Calu3 (cell line): ENCODE measurements at places on chromosomes 11 and 22. TPM values are rescaled to one million over a fixed set of nuclear protein-coding genes. Genes with fewer than 3 reads are reported as not detected.

CFAP300 gene
- total RNA-seq: 2.9 and 4.6 TPM in 2 replicates

DNA sequence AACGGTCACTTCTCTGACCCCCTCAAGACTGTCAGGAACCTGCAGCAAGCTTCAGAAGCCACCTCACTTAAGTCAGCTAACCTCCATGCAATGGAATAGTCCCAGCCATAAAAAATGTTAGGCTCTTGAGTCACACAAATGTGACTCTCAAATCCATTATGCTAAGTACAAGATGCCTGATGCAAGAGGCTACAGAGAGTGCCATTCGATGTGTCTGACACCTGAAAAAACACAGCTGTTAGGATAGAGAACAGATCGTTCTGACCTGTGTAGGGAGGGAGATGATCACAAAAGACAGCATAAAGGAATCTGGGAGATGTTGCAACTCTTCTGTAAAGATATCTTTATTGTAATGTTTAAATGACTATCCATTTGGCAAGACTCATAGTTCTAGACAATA, 712.4 kb downstream of the TBC1D22A start:
- no peak for DNase-seq
- no peaks in the 10 kb centered on the region for H3K27me3 ChIP-seq
- no peak overlapping the region for H3K27ac ChIP-seq

- no peaks in the 10 kb centered on the region for H3K27me3 ChIP-seq
- H3K36me3 ChIP-seq: peaks cover 14% of the 10 kb centered on the region
- peak; percentile 51 for DNase-seq
- no peaks in the 10 kb centered on the region for H3K4me1 ChIP-seq
- no peak overlapping the region for H3K27ac ChIP-seq
These were observed 4.3 kb downstream of the SIAE start for GRCh38 chr11:124669193-124669592.

CLDN5 gene
- total RNA-seq: not detected in 2 replicates

- H3K4me3 ChIP-seq: no peak overlapping the region
- H3K36me3 ChIP-seq: no peaks in the 10 kb centered on the region
- no peak overlapping the region for H3K27ac ChIP-seq
- no peak for DNase-seq
- peaks cover 13% of the 10 kb centered on the region for H3K27me3 ChIP-seq
- no peaks in the 10 kb centered on the region for H3K4me1 ChIP-seq
These were observed 12.9 kb downstream of the ANO1 start for GRCh38 chr11:70090961-70091381.

CHST1 gene
- total RNA-seq: not detected in 2 replicates

LYVE1 gene
- total RNA-seq: not detected in 2 replicates

C22orf31 gene
- total RNA-seq: not detected in 2 replicates

RIBC2 gene
- total RNA-seq: 4.5 and 5.6 TPM in 2 replicates

PANX2 gene
- 1.6 and 2.0 TPM in 2 replicates for total RNA-seq

OR2AG2 gene
- not detected in 2 replicates for total RNA-seq

GRCh38 chr22:38419121-38419857, 35.7 kb downstream of the KCNJ4 start:
- DNase-seq: no peak
- peaks cover 6% of the 10 kb centered on the region for H3K36me3 ChIP-seq

DNA sequence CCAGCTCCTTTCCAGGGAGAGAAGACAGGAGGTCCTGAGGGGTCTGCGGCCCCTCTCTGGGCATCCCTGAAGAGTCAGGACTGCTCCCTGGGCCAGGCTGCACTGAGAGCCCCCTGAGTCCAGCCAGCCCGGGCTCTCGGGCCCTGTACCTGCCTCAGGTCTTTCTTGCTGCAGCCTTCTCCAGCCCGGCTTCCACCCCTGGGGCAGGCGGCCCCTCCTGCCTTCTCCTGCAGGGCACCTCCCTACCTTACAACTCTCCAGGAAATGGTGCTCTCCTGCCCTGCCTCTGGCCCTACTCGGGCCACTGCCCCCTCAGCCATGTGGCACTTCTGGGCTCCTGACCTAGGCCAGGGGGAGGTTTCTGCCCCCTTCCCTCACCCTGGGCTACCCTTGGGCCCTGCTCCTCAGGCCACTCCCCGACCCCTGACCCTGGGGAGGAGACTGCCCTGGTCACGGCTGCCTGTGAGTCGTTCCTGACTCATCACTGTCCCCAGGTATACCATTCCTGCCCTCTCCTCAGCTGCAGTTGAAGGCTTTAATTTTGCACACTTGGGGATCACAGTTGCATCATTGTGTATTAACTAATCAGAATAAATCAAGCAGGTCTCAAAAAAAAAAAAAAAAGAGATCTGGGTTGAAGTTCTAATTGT, 251.1 kb downstream of the NXPE2 start:
- no peak overlapping the region for H3K4me3 ChIP-seq
- no peak overlapping the region for H3K27ac ChIP-seq
- no peaks in the 10 kb centered on the region for H3K36me3 ChIP-seq
- no peaks in the 10 kb centered on the region for H3K27me3 ChIP-seq
- no peaks in the 10 kb centered on the region for H3K4me1 ChIP-seq

TRIM49B gene
- total RNA-seq: not detected in 2 replicates

DDX25 gene
- not detected in 2 replicates for total RNA-seq

TRPC6 gene
- not detected in 2 replicates for total RNA-seq

DNA sequence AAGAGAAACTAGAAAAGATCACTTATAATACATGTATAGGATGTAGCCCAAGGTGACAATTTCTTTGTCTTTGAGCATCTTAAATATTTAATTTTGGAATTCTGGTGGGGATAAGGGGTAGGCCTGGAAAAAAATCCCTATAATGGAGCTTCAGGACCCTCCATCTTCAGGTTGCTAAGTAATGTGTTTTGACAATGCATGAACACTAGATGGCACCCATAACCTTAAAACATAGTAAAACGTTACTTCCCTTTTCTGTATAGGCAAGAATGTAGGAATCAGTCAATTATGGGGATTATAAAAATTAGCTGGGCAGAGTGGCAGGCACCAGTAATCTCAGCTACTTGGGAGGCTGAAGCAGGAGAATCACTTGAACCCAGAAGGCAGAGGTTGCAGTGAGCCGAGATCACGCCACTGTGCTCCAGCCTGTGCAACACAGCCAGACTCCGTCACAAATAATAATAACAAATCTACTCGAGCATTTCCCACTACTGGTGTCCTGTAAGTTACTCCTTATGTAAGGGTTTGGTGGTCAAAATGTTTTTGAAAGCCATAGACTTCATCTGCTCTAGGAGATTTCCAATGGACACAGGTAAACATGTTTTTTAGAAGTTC, 541.9 kb upstream of the CCDC90B start:
- H3K36me3 ChIP-seq: no peaks in the 10 kb centered on the region
- H3K4me3 ChIP-seq: no peak overlapping the region
- H3K4me1 ChIP-seq: no peaks in the 10 kb centered on the region
- H3K27me3 ChIP-seq: peaks cover 31% of the 10 kb centered on the region
- DNase-seq: no peak
- H3K27ac ChIP-seq: no peak overlapping the region

GRCh38 chr22:45938913-45939312, 38.0 kb downstream of the WNT7B start:
- peaks cover 19% of the 10 kb centered on the region for H3K4me1 ChIP-seq
- peaks cover 57% of the 10 kb centered on the region for H3K36me3 ChIP-seq
- H3K27ac ChIP-seq: no peak overlapping the region

DNA sequence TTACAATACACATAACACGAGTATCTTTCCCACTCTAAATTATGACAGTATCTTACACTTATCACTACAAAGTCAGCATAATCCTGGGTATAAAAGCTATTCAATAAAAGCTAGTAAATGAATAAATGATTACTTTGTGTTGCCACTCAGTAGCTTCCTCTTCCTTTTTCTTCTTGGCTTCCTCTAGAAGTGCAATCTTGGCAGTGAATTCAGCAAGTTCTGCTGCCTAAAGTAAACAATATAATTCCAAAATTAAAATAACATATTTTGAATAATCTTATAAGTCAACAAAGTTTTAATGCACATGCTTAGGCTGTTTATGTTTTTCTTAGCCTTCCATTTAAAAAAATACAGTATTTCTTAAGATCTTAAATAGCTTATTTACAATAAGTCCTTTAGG, 60.4 kb downstream of the RDX start:
- H3K27me3 ChIP-seq: no peaks in the 10 kb centered on the region
- no peak overlapping the region for H3K27ac ChIP-seq
- no peaks in the 10 kb centered on the region for H3K4me1 ChIP-seq
- no peak overlapping the region for H3K4me3 ChIP-seq
- H3K36me3 ChIP-seq: peaks cover 4% of the 10 kb centered on the region

DNA sequence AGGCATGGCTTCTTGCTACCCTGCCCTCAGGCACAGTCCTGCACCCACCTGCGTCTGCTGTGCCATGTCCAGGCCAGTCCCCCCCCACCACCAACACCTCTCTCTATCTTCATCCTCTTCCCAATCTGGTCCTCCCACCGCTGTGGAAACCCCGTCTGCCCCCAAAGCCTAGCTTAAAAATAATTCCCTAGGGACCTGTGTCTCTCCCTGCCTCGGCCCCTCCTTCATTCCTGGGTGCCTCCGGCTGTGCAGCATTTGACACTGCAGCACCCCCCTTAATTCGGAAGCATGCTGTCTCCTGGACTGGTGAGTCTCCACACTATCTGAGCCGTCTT, 2.5 kb upstream of the ASCL2 start:
- H3K4me1 ChIP-seq: no peaks in the 10 kb centered on the region
- H3K27ac ChIP-seq: no peak overlapping the region
- H3K36me3 ChIP-seq: no peaks in the 10 kb centered on the region
- H3K27me3 ChIP-seq: peaks cover 85% of the 10 kb centered on the region

DNA sequence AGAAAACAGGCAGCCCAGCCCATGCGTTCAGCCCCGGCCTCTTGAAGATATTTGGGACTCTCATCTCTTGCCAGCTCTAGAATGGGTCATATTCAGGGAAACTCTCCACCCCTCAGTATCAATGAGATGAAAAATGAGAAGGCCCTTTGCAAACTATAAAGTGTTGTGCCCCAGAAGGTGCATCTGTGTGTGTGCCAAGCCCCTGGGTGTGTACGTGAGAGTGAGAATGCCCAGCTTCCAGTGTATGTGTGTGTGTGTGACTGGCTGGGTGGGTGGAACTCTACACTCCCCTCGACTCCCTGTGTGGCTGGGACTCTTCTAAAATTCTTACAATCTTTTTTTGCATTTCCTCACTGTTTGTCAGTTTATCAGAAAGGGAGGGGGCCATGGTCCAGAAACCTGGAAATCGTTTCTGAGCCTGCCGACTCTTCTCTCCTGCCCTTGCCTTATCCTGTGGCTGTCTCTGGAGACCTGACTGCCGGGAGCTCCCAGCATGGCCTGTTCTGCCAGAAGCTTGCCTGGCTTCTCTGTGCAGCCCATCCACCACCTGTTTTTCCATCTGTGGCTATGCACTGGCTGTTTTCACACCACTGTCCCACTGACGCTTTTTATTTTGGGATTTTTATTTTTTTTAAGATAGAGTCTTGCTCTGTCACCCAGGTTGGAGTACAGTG, 1.2 kb downstream of the P2RY6 start:
- H3K4me3 ChIP-seq: no peak overlapping the region
- H3K27me3 ChIP-seq: peaks cover 23% of the 10 kb centered on the region
- peaks cover 9% of the 10 kb centered on the region for H3K4me1 ChIP-seq
- H3K27ac ChIP-seq: no peak overlapping the region
- DNase-seq: no peak
- no peaks in the 10 kb centered on the region for H3K36me3 ChIP-seq

GRCh38 chr22:37542959-37543358, 17.3 kb upstream of the CDC42EP1 start:
- no peaks in the 10 kb centered on the region for H3K27me3 ChIP-seq
- no peak overlapping the region for H3K4me3 ChIP-seq
- H3K36me3 ChIP-seq: peaks cover 34% of the 10 kb centered on the region

GRCh38 chr22:44192098-44192815, 11.5 kb downstream of the PARVG start:
- H3K27ac ChIP-seq: no peak overlapping the region
- peaks cover 14% of the 10 kb centered on the region for H3K4me1 ChIP-seq
- peak; percentile 49 for DNase-seq
- H3K27me3 ChIP-seq: peaks cover 89% of the 10 kb centered on the region
- no peak overlapping the region for H3K4me3 ChIP-seq

- DNase-seq: no peak
- no peak overlapping the region for H3K4me3 ChIP-seq
- no peaks in the 10 kb centered on the region for H3K27me3 ChIP-seq
- no peaks in the 10 kb centered on the region for H3K36me3 ChIP-seq
- no peaks in the 10 kb centered on the region for H3K4me1 ChIP-seq
- H3K27ac ChIP-seq: no peak overlapping the region
These were observed 1354.4 kb downstream of the TBC1D22A start for GRCh38 chr22:48116871-48117270.

RFPL3 gene
- not detected in 2 replicates for total RNA-seq

DNA sequence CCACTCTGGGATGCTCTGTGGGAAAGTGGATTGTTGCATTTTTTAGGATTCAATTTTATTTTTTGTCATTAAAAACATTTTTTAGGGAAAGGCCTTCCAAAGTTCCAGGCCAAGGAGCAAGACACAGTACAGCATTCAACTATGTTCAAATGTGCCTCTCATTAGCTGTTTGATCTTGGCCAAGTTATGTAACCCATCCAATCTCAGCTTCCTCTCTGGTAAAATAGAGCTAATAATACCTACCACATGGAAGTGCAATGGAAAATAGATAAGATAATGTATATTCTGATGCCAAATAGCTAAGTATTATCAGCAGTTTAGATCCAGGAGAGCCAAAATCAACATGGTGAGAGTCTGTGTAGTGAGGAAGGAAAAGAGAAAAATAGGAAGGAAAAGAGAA, 220.3 kb upstream of the SESN3 start:
- peaks cover 26% of the 10 kb centered on the region for H3K4me1 ChIP-seq
- no peak for DNase-seq
- H3K4me3 ChIP-seq: no peak overlapping the region
- no peak overlapping the region for H3K27ac ChIP-seq

- no peaks in the 10 kb centered on the region for H3K4me1 ChIP-seq
- H3K27me3 ChIP-seq: no peaks in the 10 kb centered on the region
- peak; percentile 19 for DNase-seq
- H3K27ac ChIP-seq: peak overlapping the region; percentile 98
These were observed 667 bp downstream of the ACCS start for GRCh38 chr11:44066732-44067141.

GRCh38 chr11:44190883-44191230, 95.4 kb downstream of the EXT2 start:
- H3K27ac ChIP-seq: no peak overlapping the region
- no peaks in the 10 kb centered on the region for H3K27me3 ChIP-seq
- H3K4me3 ChIP-seq: no peak overlapping the region
- peaks cover 25% of the 10 kb centered on the region for H3K4me1 ChIP-seq
- peak; percentile 1 for DNase-seq

DNA sequence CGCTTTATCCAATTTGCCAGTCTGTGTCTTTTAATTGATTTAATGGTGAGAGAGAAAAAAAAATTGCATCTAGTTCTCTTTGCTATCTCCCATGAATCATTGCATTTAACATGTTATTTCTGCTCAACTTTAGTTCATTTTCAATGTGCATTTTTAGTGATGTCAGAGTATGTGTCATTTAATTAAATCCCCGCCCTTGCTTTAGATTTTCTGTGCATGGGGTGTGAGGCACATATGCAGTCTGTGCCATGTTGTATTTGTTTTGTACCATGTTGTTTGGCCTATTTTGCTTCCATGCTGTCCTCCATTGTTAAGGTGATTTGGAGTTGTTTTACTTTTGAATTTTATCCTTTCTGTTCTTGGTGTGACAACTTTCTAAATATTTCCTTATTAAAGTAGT, 8.3 kb upstream of the NCR3LG1 start:
- no peaks in the 10 kb centered on the region for H3K36me3 ChIP-seq
- H3K4me1 ChIP-seq: no peaks in the 10 kb centered on the region
- H3K27ac ChIP-seq: no peak overlapping the region
- no peak for DNase-seq
- H3K4me3 ChIP-seq: no peak overlapping the region

OR51B4 gene
- total RNA-seq: not detected in 2 replicates

DAGLA gene
- 7.5 and 9.0 TPM in 2 replicates for total RNA-seq

GRCh38 chr22:43303166-43303565, 40.0 kb downstream of the SCUBE1 start:
- no peaks in the 10 kb centered on the region for H3K36me3 ChIP-seq
- no peak for DNase-seq
- peaks cover 97% of the 10 kb centered on the region for H3K27me3 ChIP-seq

RASGRP2 gene
- total RNA-seq: not detected in 2 replicates

CSRP3 gene
- not detected in 2 replicates for total RNA-seq
